ENCODE measurements at places on chromosomes 12 and 14. TPM values are rescaled to one million over a fixed set of nuclear protein-coding genes. Genes with fewer than 3 reads are reported as not detected.
A peak's percentile ranks its signal among the peaks of the same experiment; 100 is the strongest.

DNA sequence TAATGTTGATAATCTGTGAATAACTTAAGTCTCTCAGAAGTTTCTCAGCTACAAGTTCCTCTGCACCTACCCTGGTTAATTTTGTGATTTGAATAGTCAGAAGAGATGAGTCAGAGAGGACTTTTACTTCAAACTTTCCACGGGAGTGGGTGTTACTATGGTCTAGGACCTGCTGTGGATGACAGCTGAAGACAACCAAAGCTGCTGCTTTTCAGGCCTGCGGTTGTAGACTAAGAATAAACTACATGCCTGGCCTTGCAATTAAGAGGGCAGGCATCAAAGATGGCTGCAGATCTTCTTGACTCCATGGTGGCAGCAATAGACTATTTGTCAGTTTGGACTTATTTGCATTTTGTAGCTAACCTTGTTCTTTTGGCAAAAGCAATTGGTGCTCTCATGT, 227.1 kb upstream of the KRR1 start:
- peak; percentile 45 for ATAC-seq

- ATAC-seq, result peak; percentile 85
Observed at GRCh38 chr12:30537228-30537627, 158.4 kb downstream of the IPO8 start.

The NINJ2 gene
- 2.9 TPM for total RNA-seq

- ATAC-seq, result no peak
Observed at GRCh38 chr12:103821773-103822172, 19.3 kb downstream of the NT5DC3 start.

The KCNC2 gene
- total RNA-seq, result not detected

The OR10G3 gene
- total RNA-seq, result not detected

The GLS2 gene
- total RNA-seq, result 2.6 TPM

- no peak for ATAC-seq
Observed at GRCh38 chr12:118455327-118455726, 79.0 kb downstream of the SUDS3 start.

The SLC25A47 gene
- not detected for total RNA-seq

The CIROP gene
- not detected for total RNA-seq

The IL22 gene
- total RNA-seq, result 0.44 TPM

The IL23A gene
- total RNA-seq, result 1.8 TPM

The PTPRB gene
- total RNA-seq, result 5.1 TPM

GRCh38 chr12:53750812-53751335, 905 bp downstream of the CISTR start:
- peak; percentile 32 for ATAC-seq

The CLEC4D gene
- 0.24 TPM for total RNA-seq

GRCh38 chr14:91708795-91709194, 23.1 kb downstream of the CATSPERB start:
- ATAC-seq, result no peak

DNA sequence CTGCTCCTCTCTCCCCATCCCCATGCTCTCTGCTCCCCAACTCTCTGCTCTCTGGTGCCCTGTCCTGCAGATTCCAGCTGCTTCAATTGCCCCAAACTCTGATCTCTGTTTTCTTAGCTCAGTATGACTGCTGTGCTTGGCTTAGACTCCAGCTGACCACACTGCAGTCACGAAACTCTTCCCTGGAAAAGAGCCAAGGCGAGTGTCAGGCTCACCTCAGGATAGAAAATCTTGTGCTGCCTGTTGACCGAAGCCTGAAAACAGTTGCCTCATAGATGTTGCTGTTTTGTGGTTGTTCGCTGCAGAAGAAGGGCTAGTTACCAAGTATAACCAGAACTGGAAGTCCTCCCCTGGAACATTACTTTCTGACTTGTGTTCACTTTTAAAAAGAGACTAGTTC, 6.7 kb upstream of the STON2 start:
- peak; percentile 19 for ATAC-seq

DNA sequence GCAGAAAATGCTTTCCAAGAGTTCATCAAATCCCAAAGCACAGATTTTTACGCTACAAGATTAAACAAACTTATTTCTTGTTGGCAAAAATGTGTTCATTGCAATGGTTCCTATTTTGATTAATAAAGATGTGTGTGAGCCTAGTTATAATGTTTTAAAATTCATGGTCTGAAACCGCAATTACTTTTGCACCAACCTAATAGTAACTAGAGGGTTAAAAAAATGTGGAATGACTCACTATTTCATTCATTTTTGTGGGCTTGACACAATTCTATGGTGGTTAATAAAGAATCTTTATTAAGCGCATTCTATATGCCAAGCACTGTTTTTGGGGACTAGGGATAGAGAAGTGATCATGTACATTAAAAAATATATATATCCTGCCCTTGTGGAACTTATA, 38.6 kb upstream of the METAP2 start:
- no peak for ATAC-seq

DNA sequence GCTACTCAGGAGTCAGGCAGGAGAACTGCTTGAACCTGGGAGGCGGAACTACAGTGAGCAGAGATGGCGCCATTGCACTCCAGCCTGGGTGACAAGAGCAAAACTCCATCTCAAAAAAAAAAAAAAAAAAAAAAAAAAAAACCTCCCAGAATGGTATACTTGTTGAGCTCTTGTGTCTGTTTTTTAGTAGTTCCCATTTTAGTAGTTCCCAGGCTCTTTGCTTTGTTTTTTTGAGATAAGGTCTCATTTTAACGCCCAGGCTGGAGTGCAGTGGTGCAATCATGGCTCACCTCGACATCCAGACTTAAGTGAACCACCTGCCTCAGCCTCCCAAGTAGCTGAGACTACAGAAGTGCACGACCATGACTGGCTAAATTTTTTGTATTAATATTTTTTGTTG, 13.4 kb downstream of the ATXN2 start:
- no peak for ATAC-seq

DNA sequence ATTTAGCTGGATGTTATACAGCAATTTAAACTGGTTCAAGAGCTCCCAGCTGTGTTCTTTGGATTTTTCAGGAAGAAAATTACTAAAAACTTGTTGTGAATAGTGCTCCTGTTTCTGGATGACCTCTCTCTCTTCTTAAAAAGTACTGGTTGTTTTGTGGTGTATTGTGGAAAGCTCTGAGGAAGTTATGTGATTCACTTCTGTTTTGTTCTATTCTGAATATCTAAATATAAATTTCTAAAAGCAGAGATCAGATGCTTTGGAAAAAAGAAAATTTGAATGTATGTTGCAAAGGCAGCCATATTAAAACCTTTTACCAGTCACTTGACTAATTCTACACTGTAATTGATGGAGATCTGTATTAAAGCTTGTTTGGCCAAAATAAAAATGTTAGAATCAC, 3.4 kb upstream of the C3AR1 start:
- ATAC-seq, result no peak

GRCh38 chr14:50812856-50813543, 18.0 kb downstream of the NIN start:
- no peak for ATAC-seq

- no peak for ATAC-seq
Observed at GRCh38 chr12:99223579-99223978, 424.0 kb upstream of the GARIN6 start.

GRCh38 chr12:32512910-32513309, 113.6 kb downstream of the FGD4 start:
- ATAC-seq, result no peak

- no peak for ATAC-seq
Observed at GRCh38 chr12:2225696-2226095, 172.9 kb downstream of the CACNA1C start.

DNA sequence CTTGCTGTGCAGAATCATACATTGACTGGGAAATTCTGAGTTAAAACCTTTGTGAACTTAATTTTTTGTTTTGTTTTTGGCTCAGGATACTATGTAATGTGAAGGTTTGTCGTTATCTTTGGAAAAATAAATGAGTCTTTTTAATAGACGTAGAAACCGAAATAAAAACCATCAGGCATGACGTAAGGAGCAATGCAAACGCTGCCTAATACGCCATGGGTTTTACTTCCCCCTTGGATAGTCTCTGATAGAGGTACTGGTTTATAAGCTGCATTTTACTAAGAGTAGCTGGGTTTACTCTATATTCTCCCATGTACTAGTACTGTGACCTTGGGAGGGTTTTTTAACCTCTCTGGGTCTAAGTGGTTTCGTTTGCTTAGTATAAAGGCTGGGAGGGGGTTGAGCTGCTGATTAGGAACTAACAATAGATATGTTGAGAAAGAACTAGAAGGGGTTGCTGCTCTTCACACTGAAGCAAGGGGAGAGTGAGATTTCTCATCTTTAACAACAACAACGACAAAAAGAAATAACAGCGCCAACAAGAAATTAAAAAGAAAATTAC, 66.8 kb upstream of the SLCO1C1 start:
- no peak for ATAC-seq
